ENCODE measurements at places on chromosomes 4 and X.

DNA sequence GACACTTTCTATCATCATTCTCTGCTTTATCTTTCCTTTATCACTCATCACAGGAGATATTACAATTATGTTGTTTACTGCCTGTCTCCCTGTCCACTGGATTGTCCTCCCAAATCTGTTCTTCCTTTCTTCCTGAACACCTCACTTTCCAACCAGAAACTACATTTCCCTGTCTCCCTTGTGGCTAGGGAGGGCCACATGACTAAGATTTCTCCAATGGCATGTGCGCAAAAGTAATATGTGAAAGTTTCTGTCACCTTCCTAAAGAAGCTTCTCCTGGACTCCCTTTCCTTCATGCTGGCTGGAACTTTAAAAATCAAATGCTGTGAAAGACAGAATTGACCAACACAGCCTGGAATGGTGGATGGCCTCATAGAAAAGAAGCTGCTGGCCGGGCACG, 25.8 kb downstream of the ATP11C start:
- no peak for DNase-seq

- no peak for DNase-seq
Observed at GRCh38 chrX:129959493-129959832, 23.0 kb upstream of the BCORL1 start.

GRCh38 chr4:68655764-68656444, 14.5 kb downstream of the UGT2B15 start:
- no peak for DNase-seq

DNA sequence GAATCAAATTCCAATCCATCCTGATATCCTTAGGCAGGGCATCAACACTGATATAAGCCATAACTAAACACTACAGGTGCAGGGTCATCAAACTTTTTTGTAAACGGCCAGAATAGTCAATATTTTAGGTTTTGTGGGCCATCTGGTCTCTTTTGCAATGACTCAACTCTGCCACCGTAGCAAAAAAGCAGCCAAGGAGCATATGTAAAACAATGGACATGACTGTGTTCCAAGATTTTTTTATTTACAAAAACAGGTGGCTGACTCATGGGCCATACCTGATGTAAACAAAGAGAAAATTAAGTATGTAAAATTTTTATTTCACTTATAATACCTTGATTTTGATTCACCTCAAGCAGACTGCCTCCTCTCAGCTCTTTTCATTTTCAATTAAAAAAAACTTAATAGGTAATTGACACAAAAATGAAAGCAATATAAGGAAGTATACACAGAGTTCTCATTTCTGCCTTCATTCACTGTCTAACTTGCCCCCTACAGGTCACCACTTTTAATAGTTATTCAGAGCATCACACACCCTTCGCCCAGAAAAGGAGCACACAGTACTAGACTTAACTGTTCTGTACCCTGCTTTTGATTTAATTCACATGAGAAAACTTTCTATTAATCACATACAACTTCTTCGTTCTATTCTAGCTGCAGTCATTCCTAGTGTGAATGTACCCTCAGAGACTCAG, 35.3 kb upstream of the GPM6B start:
- DNase-seq: no peak

DNA sequence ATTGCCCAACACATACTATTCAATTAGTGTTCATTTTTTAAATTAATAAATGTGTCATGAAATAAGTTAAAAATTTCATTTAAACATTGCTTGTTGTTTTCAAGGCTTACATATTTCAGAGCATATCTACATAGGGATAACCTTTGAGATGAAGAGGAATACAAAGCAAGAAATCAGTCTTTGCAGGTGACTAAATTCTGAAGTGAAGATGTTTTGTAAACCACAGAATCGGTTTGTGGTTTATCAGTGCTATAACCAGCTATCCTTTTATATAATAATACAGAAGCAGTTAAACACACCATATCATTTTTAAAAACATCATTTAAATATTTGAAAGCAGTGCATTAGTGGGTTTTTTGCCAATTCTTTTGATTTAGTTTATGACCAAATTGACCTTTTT, 26.9 kb downstream of the FAM241A start:
- no peak for DNase-seq

GRCh38 chr4:142563682-142564291, 282.3 kb downstream of the INPP4B start:
- DNase-seq: no peak

DNA sequence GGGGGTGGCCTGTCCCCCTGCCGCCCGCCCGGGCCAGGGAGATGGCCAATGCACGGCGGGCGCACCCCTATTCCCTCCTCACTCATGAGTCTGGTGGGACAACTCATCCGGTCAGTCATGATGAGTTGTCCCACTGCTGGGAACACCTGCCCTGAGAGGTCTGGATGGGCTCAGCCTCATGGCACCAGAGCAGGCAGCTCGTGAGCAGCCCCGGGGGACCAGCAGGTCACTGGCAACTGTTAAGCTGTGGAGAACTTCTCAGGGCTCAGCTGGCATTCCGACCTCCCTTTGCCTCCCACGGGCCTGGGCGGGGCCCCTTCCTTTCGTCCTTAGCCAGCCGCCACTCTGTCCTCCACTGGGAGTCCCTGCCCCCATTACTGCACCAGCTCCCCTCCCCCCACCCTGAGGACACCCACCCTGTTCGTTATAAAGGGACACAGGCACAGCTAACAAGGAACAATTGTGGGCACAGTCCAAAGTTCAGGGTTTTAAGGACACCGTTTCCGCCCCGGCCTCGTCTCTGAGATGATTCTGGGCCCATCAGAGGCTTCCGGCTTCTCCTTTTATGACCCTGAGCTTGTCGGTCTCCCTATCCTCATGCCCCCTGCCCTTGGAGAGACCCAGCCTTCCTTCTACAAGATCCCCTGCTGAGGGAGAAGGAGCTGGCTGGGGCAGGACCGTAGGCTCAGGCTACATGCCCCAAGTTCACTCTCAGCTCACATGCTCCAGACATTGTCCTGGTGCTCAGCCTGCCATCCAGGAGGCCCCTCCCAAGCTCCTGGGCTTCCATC, 14.6 kb upstream of the KIAA0232 start:
- no peak for DNase-seq

GRCh38 chr4:98284640-98285046, 23.5 kb downstream of the RAP1GDS1 start:
- DNase-seq: no peak

GRCh38 chr4:64584981-64585557, 175.8 kb upstream of the TECRL start:
- no peak for DNase-seq

DNA sequence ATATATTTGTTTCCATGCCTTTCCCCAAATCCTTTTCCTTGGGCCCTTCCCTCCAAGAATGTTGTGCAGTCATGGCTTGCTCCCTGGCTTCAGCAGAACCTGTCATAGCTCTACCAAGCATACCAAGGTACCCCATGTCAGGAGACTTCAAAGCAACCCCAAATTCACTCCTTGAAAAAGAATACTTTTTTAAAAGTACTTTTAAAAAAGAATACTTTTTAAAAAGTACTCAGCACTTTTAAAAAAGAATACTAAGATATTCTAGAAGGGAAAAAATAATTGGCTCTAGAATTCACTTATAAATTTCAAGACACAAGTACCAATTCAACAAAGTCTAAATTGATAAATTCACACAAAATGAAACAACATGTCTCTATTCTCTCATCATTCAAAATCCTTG, 76.0 kb downstream of the NR3C2 start:
- no peak for DNase-seq

GRCh38 chr4:985123-985830, 1.6 kb upstream of the IDUA start:
- DNase-seq: peak; percentile 48

DNA sequence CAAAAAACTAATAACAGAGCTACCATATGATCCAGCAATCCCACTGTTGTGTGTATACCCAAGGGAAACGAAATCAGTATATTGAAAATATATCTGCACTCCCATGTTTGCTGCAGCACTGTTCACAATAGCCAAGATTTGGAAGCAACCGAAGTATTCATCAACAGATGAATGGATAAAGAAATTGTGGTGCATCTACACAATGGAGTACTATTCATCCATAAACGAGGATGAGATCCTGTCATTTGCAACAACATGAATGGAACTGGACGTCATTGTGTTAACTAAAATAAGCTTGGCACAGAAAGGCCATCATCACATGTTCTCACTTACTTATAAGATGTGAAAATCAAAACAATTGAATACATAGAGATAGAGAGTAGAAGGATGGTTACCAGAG, 402.1 kb downstream of the KCTD8 start:
- DNase-seq: no peak

- DNase-seq: no peak
Observed at GRCh38 chr4:77819404-77819842, 255 bp upstream of the CNOT6L start.

- no peak for DNase-seq
Observed at GRCh38 chr4:39714166-39714565, 16.2 kb downstream of the UBE2K start.

- no peak for DNase-seq
Observed at GRCh38 chr4:6663596-6664393, 23.3 kb downstream of the MRFAP1 start.

DNA sequence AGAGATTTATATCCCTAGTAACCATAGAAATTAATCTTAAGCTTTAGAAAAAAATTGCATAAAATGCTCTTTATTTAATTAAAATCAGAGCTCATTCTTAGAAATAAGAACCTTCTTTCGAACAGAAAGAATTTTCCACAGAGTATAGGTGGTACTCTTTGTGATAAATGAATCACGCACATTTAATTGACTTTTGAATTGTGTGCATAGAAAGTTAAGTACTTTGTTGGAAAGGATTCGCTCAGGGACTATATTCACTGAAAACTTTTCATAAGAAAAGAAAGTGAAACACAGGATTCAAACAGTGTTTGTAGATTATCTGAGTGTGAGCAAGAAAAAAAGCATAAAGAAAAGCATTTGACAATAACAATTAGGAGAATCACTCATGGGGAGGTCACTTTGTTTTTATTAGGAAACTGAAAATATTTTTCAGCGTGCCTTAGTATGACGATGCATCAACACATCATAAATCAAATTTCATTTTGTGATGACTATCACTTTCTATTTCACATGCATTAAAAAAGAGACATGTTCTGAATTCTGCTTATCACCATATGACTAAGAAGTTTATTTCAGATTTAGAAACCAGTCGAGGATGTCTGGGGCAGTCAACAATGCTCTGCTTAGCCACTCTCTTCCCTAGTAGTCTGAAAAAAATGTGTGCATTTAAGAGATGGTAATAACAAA, 49.5 kb downstream of the STX18 start:
- DNase-seq: no peak

- no peak for DNase-seq
Observed at GRCh38 chr4:8515316-8516060, 64.7 kb upstream of the GPR78 start.

DNA sequence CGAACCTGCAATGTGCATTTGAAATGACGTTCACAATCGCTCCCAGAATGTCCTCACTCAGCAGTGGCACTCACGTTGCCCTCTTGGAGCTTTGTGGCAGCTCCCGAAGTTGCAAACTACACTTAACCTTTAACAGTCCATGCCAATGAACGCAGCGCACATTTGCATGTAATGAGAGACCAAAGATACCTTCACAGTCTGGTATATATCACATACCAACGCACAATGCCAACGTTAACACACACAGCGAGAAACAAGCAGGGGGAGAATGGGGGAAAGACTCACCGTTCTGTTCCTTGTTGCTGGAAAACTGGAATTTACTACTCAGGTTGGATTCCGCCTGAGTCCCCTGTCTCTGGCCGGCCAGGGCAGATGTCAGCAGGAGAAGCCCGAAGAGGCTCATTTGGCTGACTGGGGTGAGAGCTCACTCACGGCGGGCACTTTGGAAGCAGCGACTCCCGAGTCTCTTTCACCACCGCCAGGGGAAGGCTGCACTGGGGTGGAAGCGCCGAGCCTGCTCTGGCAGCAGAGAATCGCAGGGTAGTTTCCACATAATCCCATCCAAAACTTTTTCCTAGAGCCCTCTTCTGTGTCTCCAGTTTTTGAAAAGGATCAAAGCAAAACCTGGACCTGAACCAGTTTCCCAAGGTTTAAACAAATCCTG, 966 bp downstream of the PDGFC start:
- DNase-seq: no peak

GRCh38 chr4:166290426-166290825, 417.4 kb downstream of the TLL1 start:
- no peak for DNase-seq
